BJ (cell line): ENCODE measurements at places on chromosomes 7 and 10. TPM values are rescaled to one million over a fixed set of nuclear protein-coding genes. Genes with fewer than 3 reads are reported as not detected.

- no peak for DNase-seq
These were observed 39.7 kb downstream of the OTUD1 start for GRCh38 chr10:23478570-23478969.

DNA sequence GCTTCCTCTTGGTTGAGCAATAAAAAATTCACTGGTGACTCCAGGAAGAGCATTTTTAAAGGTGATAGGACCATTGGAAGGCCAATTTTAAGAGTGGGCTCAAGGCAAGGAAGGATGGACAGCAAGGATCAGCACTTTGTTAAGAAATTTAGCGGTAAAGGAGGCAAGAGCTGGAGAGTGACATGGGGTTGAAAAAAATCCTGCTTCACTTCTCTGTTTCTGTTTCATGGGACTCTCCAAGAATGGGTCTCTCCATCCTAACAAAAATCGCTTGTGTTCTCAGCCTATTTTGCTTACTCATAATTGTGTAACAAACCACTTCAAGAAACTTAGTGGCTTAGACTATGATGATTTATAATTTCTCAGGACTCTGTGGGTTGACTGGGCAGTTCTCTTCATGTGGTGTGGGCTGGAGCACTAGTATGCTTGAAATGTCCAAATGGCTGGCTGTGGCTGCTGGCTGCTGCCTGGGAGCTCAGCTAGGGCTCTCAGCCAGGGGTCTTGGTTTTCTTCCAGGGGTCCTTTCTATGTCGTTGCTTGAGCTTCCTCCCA is 59.8 kb upstream of the ZNRF2 start:
- DNase-seq = peak; percentile 30

DNA sequence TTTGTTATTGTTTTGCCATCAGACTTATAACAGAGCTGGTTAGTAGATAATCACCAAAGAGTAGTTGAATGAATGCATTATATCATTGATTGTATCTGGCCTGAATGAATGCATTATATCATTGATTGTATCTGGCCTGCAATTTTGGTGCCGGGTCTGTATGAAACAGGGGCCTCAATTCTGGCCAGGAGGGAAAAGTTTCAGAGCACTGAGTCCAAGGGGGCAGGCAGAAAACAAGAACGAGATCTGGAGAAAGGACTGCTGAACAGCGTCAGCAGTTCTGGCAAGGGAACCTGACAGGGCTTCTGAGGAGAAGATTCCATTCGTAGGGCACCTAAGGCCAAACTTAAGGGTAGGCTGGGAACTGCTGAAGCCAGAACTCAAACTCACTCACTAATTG is 128.0 kb downstream of the SEMA3C start:
- DNase-seq = no peak

DNA sequence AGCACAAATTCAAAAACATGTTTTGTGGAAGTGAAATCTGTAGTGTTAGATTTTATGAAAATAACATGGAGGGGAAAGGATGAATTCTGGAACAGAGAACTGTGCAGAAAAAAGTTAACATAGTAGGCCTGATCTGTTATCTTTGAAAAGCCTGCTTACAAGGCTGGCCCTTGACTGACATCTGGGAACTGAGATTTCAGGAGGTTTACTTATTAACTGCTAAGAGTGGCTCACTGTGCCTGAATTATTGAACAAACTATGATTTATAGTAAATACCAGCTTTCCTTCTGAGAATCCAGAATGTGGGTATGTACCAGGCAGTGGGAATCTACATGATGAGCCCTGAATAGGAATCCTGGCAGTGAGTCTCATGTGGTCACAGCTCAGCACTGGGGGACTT is 30.5 kb downstream of the NSUN6 start:
- no peak for DNase-seq

DNA sequence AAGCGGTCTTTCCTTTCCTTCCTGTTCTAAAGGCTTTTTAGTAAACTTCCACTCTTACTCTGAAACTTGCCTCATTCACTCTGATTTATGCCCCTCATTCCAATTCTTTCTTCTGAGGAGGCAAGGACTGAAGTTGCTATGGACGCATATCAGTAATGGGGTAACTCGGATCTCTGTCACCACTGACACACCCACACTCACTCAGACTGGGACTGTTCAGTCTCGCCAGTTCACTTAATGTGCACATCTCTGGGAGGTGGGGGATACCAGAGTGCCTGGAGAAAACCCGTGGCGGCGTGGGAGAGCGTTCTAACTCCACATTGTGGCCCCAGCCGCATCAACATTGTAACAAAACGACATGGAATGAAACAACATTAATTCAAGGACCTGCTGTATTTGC is 1139.3 kb upstream of the CELF2 start:
- DNase-seq = no peak

HOXA6 gene
- 0.45 and 0.77 TPM in 2 replicates for polyA plus RNA-seq

RPP38 gene
- polyA plus RNA-seq = 15.9 and 17.2 TPM in 2 replicates

ADCK2 gene
- polyA plus RNA-seq = 13.7 and 15.4 TPM in 2 replicates

INHBA gene
- polyA plus RNA-seq = 19.7 and 33.4 TPM in 2 replicates
